ENCODE measurements at places on chromosomes 6 and 20.

DNA sequence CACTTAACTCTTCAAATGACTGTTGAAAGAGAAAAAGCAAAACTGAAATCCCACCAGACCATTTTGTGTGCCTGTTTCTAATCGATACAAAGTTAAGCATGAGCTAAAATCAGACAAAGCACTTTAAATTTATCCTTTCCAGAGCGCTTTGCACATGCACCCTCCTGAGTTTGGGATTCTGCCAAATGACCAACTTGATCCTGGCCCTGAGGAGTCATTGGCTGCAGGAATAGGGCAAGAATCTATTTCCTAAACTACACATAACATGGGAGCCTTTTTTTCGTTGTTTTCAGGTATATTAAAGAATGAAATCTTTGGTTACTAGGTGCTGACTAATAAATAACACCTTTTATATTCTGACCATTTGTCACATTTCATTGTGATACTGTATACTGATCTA lies 23.8 kb upstream of the MTHFD1L start:
- DNase-seq: no peak

- DNase-seq: no peak
Measured at GRCh38 chr6:44321210-44321609, 8.1 kb upstream of the AARS2 start.

DNA sequence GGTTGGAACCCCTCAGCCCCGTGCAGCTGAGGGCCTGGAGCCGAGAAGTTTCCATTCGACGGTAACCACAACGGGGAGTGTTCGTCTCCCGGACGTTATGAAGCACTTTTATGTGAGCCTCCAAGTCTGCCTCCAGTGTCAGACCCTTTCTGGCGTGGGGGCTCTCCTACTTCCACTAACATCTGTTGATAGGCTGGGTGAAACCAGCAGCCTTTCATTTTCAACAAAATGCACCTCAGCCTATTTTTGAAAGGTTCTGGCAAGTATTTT lies 257.4 kb downstream of the THBS2 start:
- DNase-seq: no peak

DNA sequence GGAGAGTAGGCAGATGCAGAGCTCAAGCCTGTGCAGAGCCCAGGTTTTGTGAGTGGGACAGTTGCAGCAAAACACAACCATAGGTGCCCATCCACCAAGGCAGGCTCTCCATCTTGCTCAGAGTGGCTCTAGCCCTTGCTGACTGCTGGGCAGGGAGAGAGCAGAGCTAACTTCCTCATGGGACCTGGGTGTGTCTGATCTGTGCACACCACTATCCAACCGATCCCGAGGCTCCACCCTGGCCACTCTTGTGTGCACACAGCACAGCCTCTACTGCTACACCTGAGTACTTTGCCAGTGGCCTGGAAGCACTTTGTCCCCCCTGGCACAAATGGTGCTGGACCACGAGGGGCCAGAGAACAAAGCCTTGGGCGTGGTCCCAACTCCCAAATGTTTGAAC lies 7.9 kb upstream of the DEFB125 start:
- no peak for DNase-seq

DNA sequence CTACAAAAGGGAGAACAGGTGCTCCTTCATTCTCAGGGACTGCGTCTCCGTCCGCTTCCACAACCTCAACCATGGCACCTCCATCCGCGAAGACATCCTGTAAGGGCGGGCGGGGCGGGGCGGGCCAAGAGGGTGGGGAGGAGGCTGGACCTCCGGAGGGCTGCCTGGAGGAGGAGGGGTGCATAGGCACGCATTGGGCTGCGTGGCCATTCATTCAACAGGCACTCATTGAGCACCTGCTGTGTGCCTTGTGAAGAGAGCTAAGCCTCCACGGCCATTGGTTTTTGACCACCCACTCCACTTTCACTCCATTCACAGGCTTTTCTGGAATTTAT lies 435 bp downstream of the ZSWIM3 start:
- DNase-seq: peak; percentile 58

DNA sequence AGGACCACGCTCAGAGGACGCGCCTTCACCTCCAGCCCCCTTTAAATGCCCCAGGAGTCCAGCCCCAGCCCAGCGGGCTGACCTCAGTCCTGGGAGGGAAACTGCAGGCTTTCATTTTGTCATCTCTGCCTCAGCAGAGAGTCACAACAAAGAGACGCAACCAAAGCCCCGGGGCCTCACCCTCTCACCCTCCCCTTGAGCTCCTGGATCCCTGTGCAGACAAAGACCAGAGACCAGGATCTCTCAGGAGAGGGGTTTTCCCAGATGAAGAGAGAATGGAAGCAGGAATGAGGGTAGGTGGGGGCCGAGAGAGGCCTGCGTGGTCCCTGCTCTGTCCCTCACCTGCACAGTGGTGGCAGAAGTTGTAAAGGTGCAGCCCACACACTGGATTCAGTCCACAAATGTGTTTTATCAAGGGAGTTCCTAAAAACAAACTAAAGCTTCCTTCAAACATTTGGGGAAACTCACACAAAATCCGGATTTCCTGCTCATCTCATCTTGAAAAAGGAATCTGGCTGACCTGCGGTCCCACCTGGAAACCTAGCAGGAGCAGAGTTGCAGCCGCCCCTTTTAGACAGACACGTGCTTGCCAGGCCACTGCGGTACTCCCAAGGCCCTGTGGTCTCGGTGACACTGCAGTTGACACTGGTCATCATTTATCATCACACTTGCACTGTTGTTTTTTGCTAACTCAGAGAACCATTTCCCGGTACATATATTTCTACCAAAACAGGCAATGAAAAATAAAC lies 27.1 kb downstream of the PTGIS start:
- no peak for DNase-seq

Measured in NCI-H1092 treated with DMSO at 0.1 percent for 48 hours (cell line).